ENCODE measurements at places on chromosomes 2 and 18.

DNA sequence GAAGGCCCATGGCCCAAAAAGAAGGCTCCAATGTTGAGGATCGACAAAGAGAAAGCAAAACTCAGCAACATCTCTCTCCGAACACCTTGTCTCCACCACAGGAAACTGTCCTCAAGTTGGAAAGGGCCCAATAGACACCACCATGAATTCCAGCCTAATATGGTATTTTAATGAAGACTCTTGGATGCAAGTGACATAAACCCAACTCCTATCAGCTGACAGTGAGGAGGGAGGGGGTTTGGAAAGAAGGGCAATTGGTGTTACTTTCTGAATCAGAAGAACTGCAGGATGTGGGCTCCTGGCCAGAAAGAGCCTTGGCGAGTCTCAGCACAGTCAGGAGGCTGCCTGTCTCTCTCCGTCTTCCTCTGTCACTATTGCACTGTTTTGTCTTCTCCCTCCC, 40.3 kb upstream of the SIGLEC15 start:
- no peak for ATAC-seq

- ATAC-seq, result no peak
Measured at GRCh38 chr2:102055346-102055990, 63.7 kb downstream of the IL1R2 start.

DNA sequence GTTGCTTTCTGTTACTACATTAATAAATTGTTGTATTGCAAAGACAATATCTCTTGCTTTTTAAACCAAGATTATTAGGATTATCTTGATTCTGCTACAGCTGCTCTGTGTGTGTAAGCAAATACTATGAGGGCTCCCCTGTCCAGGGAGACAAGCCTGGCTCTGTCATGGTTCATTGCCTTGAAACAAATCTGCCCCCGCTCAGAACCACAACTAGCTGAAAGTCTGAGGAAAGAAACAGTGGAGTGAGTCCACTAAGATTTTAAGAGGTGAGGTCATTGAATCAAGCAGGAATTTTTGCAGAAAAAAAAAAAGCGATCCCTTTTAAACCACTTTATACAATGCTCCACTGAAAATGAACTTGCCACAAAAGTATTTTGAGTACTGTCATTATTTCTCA, 30.8 kb upstream of the LRRTM4 start:
- ATAC-seq, result no peak

- no peak for ATAC-seq
Measured at GRCh38 chr18:74961596-74961995, 247.3 kb downstream of the PTGR3 start.

- ATAC-seq, result no peak
Measured at GRCh38 chr2:6196449-6196848, 504.3 kb downstream of the SOX11 start.

DNA sequence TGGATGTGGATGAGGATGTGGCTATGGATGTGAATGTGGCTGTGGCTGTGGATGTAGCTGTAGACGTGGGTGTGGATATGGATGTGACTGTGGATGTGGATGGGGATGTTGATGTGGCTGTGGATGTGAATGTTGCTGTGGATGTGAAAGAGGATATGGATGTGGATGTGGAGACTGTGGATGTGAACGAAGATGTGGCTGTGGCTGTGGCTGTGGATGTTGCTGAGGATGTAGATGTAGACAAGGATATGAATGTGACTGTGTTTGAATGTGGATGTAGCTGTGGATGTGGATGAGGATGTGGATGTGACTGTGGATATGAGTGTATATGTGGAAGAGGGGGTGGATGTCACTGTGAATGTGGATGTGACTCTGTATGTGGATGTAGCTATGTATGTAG, 884.6 kb upstream of the CHAC2 start:
- no peak for ATAC-seq

DNA sequence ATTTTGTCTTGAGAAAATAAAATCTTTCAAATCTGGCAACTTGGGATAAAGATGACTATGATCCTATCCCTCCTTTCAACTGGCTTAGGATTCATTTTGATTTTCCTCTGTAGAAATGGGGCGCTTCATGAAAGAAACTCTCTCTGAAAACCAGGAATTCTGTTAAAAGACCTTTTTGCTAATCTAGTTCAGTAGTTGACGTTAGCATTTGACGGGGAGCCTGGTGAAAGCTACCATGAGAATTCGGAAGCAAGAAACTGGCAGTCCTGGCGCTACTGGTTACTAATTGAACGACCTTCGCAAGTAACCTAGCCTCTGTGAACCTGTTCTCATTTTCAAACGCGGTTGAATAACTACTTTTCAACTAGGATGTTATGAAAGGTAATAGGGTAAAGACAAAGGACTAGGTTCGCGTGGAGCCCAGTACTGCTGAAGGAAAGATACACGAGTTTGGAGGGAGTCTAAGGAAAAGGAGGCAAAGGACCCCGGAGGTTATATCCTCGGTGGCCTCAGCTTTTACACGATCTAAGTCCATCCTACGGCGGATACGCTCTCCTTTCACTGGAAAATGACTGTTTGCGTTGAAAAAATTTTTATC, 604 bp upstream of the STK11IP start:
- ATAC-seq, result no peak

GRCh38 chr2:161166538-161167409, 6.5 kb downstream of the TANK start:
- ATAC-seq, result no peak

- no peak for ATAC-seq
Measured at GRCh38 chr18:6743999-6744398, 14.5 kb downstream of the ARHGAP28 start.

- no peak for ATAC-seq
Measured at GRCh38 chr2:141079231-141079630, 1051.6 kb downstream of the LRP1B start.

DNA sequence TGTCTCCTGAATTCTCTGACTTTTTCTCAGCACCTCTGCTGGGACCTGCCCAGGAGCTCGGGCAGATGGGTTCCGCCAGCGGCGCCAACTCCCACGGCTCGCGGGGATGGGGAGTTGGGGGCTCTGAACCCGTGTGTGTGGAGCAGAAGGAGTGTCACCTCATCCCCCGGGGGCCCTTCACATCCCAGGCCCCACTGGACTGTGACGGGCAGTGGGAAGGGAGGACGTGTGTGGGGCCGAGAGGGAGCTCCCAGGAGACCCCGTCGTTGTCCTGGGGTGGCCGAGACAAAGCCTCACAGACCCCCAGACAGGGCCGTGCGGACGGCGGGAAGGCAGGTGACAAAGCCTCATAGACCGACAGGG, 130.0 kb upstream of the CTDP1 start:
- no peak for ATAC-seq

- ATAC-seq, result no peak
Measured at GRCh38 chr18:22846088-22846683, 86.9 kb upstream of the RBBP8 start.

DNA sequence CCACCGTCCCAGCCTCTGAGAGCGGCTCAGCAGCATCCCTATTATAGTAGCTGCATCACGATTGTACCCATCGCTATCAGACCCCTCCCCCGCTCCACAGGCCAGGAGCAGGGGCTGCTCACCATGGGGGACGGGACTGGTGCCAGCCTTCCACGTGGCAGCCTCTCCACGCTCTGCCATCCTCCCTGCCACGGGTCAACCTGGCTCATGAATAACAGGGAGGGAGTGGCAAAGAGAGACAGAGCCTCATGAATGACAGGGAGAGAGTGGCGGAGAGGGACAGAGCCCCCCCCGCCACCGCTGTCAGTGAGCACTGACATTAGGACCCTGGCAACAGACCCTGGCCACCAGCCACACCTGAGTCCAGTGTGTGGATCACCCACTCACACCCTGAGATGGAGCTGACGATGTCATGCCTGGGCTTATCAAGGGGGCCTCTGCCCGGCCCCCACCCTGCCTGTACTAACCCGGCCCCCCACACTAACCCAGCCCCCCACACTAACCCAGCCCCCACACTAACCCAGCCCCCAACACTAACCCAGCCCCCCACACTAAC, 16.9 kb downstream of the CROCC2 start:
- no peak for ATAC-seq

- ATAC-seq, result peak; percentile 34
Measured at GRCh38 chr2:197198890-197199289, 111.7 kb downstream of the ANKRD44 start.

- ATAC-seq, result no peak
Measured at GRCh38 chr2:212683346-212684097, 144.9 kb upstream of the ERBB4 start.

- ATAC-seq, result peak; percentile 71
Measured at GRCh38 chr2:26561918-26562810, 79.0 kb downstream of the CIB4 start.

DNA sequence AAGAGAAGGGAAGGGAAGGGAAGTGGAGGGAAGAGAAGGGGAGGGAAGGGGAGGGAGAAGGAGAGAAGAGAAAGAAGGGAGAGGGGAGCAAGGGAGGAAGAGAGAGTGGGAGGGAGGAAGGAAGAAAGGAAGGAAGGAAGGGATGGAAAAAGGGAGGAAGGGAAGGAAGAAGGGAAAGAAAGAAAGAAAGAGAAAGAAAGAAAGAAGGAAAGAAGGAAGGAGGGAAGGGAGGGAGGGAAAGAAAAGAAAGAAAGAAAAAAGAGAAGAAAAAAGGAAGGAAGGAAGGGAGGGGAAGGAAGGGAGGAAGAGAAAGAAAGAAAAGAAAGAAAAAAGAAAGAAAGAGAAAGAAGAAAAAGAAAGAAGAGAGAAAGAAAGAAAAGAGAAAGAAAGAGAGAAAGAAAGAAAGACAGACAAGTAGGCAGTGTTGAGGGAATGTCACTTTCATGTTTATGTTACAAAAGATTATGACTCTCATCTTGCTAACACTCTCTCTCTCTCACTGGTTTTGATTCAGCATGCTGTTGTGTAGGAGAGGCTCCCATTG, 58.0 kb upstream of the ZNF804A start:
- ATAC-seq, result no peak

GRCh38 chr18:63206433-63207142, 113.0 kb downstream of the BCL2 start:
- no peak for ATAC-seq

DNA sequence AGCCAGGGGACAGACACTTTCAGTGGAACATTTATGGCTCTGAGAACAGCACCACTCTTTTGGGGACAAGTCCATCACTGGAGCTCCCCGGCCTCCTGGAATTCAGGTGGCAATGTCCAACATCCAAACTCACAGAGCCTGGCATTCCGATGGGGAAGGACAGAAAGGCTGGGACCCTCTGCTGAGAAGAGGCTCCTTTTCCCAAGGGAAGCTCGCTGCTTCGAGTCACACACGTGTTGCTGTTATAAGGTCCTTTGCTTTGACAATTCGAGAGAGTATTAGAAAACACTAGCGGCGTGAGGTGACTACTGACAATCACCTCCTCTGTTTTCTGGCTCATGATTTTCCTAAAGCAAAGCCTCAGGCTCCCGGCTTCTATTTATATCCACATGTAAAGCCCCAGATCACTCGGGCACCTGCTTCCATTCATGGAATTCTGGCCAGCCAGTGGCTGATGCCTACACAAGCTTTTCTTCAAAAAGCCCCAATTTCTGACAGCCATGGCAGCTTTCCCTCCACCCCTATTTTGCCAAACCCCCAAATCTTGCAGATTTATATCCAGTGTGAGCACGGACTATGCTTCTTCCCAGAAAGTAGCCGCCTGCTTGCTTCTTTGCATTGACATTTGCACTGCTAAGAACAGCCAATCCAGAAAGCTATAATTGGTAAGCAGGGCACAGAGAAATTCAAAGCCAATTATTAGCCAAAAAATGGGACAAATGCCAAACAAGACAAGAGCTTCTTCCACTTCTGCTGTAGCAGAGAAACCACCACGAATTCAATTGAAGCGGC, 67.3 kb downstream of the NDUFA10 start:
- no peak for ATAC-seq

DNA sequence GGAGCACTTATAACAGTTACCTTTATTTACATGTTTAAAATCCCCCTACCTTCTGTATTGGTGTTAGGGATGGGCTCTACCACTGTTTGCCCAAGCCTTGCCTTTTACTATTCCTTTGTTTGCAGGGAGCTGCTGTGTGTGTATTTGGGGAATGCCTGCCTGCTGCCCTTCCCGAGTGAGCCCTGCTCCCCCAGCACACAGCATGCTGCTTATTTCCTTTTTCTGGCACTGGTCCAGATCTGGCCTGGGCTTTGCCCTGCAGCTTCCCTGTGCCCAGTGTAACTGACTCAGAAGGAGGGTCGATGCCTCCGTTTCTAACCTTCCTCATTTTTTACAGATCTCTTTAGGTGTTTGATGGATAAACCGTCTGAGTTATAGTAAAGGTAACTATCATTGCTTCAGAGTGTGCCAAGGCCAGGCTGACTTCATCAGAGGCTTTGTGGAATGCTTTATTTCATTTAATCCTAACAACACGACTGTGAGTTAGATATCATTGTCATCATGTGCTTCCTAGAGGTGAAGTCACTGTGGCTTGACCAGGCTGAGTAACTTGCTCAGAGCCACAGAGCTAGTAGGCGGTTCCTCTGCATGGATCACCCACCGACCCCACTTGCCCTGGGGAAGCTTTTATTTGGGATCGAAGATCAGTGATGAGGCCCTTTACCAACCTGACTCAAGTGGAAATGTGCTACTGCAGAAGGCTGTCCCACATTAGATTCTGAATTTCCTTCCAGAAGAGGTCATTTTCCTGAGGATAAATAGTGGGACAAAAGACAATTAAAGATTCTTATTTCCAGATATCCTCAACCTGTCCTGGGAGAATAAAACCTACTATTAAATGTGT, 238.8 kb downstream of the ZNF407 start:
- ATAC-seq, result no peak

DNA sequence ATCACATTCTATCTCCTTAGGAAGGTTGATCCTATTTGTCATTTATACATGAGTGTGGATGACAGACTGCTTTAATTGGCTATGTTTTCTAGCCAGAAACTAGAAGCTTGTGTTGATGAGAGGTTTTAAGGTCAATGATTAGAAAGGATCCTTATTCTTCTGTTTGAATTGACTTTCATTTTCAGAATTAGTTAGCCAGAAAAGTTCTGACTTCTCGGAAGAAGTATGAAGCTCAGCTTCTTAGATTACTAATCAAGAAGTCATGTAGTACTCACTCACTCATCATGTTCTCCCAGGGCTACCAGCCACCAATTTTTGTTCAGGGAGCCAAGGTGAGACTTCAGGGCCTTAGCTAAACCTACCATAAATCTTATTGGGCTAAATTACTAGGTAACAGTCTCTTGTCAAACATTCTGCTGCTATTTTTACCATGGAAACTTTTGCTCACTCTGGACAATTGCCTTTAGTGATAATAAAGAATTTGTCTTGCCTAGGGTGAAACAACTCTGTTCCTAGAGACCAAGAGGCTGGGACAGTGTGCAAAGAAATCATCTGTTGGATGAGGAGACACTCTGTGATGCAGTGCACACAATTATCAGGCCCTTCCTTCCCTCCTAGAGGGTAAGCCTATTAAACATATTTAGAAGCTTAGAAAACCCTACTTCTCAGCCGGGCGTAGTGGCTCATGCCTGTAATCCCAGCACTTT, 111.6 kb upstream of the DNMT3A start:
- ATAC-seq, result no peak

GRCh38 chr2:168346725-168347477, 99.5 kb upstream of the STK39 start:
- ATAC-seq, result peak; percentile 57

DNA sequence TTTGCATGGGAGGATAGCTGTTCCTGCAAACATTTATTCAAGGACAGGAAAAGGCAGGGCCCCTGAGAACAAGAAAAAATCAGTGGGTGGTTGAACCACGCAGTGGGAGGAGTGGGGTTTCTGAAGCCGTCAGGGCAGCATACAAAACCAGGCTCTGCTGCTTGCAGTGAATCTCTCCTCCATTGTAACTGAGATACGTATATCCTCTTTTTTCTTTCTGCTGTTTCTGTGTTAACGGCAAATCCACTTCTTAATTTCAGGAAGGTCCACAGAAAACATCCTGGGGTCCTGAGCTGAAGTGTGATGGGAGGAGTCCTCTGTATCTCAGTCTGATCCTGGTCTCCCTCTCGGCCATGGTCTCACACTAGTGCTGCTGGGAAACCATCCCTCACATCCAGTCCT, 27.2 kb upstream of the KCNF1 start:
- ATAC-seq, result no peak

Measured in gastroesophageal sphincter (tissue), 4 donors.